Right kidney (tissue), 9 donors: ENCODE measurements at places on chromosomes 11 and 22.

GRCh38 chr11:123546515-123546914, 107.9 kb downstream of the SCN3B start:
- no peak for DNase-seq

DNA sequence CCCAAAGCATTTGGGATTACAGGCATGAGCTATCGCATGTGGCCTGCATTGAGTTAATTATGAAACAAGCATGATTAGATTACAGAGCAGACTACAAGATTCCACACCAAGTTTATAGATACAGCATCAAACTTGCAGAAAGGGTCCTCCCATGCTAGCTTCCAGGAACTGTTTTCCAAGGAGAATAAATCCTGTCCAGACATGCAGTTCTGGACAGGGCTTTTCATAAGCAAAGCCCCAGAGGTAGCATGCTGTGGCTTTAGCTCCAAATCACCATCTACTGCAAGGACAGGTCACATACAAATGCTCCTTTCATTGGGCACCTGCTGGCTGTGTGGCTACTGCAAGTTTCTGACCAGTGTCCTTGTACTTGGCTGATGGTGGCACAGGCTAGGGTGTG, 57.1 kb downstream of the HIRA start:
- DNase-seq = no peak

- no peak for DNase-seq
Measured at GRCh38 chr11:44246726-44247125, 63.2 kb downstream of the ALX4 start.

- DNase-seq = no peak
Measured at GRCh38 chr11:7516475-7516874, 2.7 kb downstream of the PPFIBP2 start.

- no peak for DNase-seq
Measured at GRCh38 chr11:124538019-124538418, 5.4 kb downstream of the OR8B12 start.

GRCh38 chr11:45264839-45265515, 21.2 kb downstream of the SYT13 start:
- no peak for DNase-seq

- DNase-seq = no peak
Measured at GRCh38 chr11:6497069-6497839, at the start of gene DNHD1. TSS of gene DNHD1 (plus strand) at chr11:6497280. CDS start at chr11:6498216, 936 bp downstream.

DNA sequence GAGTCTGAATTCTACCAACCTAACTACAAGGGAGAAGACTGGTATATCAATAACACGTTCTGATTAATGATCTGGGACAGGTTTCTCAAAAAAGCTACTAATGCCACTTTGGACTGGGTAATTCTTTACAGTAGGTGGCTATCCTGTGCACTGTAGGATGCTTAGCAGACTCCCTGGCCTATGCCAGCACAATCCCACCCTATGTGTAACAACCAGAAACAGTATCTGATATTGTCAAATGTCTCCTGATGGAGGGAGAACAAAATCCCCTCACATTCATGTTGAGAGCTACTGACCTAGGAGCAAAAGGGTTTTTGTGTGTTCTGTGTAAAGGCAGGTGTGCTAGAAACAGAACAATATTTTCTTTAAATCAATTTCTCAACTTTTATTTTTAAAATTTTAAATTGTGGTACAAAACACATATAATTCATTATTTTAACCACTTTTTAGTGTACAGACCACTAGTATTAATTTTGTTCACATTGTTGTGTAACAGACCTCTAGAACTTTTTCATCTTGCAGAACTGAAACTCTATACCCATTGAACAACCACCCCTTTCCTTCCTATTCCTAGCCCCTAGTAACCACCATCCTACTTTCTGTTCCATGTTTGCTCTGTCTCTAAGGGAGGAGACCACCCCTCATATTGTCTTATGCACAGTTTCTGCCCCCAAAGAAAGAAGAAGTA, 2.1 kb upstream of the MS4A6A start:
- DNase-seq = no peak

DNA sequence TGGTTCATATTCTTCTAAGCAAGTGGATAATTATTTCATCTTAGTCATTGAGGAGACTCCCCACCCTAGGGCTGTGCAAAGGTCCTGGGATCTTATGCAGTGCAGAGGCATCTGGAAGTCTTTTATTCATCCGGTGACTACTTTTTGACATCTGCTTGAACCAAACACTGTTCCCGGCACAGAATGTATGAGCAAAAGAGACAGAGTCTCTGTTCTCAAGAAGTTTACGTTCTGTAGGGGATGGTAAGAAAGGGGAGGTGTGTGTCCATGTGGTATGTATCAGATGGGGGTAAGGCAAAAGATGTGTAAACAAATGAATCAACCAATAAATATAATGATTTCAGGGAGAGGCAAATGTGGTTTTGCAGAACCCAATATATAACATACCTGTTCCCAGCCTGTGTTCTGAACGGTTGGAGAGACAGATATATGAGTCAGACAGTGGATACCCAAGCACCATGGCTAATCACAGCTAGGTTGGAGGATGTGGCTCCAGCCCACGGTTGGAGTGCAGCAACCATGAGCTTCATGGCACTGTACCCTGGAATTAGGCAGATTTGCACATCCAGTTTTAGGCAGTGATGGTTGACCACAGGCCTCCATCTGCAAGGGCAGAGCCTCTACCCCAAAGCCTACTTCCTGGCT, 75.1 kb upstream of the CADM1 start:
- no peak for DNase-seq

GRCh38 chr22:23248583-23248982, 68.3 kb downstream of the BCR start:
- no peak for DNase-seq

- no peak for DNase-seq
Measured at GRCh38 chr22:47198801-47199251, 436.4 kb downstream of the TBC1D22A start.

GRCh38 chr11:104124979-104125378, 39.0 kb downstream of the PDGFD start:
- no peak for DNase-seq

DNA sequence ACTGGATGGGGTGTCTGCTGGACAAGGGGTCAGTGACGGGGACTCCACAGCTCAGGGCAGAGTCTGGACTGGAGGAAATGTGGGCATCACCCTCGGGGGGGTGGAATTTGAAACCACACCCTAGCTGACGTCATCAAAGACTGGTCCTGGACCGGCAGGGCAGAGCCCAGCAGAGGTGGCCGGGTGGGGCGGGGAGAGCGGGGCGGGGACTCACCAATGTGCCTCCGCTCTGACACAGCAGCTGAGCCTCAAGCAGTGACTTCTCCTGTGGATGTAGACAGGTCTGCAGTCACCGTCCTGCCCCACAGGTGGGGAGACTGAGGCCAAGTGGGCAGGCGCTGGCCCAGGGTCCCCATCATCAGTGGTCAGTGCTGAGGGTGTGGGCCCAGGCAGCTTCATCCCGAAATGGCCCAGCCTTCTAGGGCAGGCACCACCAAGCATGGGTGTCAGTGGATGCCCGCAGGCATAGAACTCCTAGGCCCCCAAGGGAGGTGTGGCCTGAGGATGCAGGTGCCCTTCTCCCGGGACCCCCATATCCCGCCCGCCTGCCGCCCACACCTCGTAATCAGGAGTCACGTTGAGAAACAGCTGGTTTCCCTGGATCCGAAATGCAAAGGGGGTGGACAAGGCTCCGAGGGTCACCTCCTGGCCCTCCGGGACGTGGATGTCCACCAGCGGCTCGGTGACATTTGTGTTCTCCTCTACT, 603 bp downstream of the CDHR5 start:
- DNase-seq = no peak

DNA sequence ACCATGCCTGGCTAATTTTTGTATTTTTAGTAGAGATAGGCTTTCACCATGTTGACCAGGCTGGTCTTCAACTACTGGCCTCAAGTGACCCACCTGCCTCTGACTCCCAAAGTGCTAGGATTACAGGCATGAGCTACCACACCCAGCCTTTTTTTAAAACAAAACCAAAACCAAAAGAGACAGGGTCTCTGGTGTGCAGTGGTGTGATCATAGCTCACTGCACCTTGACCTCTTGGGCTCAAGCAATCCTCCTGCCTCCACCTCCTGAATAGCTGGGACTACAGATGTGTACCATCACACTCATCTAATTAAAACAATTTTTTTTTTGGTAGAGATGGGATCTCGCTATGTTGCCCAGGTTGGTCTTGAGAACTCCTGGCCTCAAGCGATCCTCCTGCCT, 77.7 kb downstream of the PTPRJ start:
- no peak for DNase-seq

- DNase-seq = no peak
Measured at GRCh38 chr11:134701564-134702165, 289.6 kb upstream of the B3GAT1 start.

GRCh38 chr11:31254415-31254814, 115.1 kb downstream of the DCDC1 start:
- DNase-seq = no peak
